ENCODE measurements at places on chromosomes 7 and 10. TPM values are rescaled to one million over a fixed set of nuclear protein-coding genes. Genes with fewer than 3 reads are reported as not detected.

DNA sequence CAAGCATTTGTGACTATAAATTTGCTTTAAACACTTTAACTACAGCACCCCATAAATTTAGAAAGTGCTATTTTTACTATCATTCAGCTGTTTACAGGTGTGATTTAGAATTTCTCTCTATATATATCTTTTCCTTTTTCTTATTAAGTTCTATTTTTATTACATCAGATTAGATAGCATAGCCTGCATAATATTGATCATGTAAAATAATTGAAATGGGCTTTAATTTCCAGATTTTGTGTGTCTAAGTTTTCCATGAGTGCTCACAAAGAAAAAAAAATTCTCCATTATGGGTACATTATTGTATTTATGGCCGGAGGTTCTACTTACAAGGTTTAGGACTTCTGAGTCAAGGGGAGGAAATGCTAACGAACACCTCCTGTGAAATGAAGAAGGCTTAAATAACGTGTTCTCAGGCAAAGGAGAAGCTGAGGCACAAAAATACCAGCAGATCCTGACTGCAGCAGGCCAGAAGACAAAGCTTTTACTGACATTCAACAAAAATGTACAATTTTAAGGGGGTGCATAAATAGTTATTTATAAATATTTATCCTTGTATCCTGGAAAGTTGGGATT lies 114.2 kb downstream of the RNF133 start:
- no peak for DNase-seq

DNA sequence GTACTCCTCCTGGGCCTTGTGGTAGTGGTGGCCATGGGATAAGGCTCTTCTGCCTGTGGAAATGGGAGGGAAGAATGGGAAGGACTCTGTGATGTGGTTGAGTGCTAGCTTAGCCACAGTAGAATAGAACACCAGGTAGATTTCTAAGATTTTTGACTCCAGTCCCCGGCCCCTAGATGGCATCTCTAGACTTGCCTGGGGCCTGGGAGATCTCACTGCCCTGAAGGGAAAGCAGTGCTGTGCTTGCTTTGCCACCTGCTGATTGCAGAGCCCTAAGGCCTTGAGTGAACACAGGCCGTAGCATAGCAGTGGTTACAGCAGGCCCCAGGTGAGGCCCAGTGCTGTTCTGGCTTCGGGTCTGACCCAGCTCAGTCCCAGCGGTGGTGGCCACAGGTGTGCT lies 252.0 kb downstream of the TCF7L2 start:
- DNase-seq = no peak

ABCC2 gene
- total RNA-seq = 0.99 TPM

DNA sequence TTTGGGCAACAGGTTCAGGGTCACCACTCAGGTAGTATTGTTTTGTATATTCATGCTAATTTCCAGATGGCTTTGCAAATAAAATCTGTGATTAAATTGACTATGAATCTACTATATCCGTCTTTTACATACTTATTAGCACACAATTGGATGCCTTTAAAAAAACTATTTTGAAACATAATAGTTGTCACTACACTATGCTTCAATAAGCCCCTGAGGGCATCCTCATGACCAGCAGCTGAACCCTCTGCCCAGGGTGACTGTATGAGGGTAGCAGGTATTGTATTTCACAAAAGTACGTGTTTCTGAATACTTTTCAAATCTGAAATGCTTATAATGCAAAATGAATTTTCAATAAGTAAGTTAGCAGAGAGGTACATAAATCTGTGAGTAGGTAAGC lies 97.3 kb downstream of the DNAH11 start:
- DNase-seq = no peak

DNA sequence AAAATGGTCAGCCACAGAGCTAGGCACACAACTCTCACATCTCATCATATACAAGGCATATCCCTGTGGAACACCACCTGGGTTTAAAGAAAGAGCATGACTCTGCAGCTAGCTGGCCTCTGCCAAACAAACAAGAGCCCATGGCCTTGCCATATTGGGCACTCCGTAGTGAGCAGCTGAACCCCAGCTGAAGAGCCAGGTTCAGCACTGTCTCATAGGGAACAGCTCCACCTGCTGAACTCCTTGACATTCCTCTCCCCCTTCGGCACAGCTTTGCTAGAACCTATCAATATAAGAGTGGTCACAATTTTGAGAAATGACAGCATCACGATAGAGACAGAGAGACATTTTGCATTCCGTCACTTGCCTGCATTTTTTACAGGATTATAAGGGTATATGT lies 20.0 kb downstream of the SORCS1 start:
- DNase-seq = no peak

DNA sequence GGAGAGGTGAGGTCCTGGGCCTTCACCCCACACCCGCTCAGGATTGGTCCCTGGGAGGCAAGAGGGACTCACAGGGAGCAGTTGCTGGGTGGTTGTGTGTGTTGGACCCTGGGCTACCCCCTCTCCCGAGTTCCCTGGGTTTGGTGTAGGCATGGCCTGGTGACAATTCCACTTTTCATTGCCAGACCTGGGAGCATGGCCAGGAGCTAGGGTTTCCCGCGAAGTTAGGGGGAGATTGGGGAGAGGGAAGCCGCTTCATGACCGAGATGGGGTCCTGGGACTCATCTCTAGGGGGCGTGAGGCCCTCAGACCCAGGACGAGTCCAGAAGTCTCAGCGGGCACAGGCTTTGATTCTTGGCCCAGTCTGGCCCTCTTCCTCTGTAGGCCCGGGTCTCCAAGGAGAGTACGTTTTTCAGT lies 606 bp downstream of the PALD1 start:
- DNase-seq = no peak

DNA sequence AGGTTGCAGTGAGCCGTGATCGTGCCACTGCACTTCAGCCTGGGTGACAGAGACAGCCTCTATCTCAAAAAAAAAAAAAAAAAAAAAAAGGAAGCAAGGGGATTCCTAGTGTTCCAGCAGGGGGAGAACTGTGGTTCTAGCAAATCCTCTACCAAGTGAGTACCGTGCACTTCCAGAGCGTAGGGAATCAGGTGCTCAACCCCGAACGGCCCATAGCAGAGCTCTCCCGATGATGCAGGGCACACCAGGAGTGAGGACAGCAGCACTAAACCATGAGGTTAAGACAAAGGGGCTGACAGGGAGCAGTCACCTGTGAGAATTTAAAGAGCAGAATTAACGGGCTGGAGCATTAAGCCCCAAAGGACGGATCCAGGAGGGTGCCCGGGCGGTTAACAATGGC lies 173.6 kb downstream of the PTPRN2 start:
- DNase-seq = no peak

- DNase-seq = no peak
Measured at GRCh38 chr10:70267161-70267933, 16.5 kb downstream of the NPFFR1 start.

- no peak for DNase-seq
Measured at GRCh38 chr10:80410122-80410521, 1.8 kb downstream of the PRXL2A start.

DNA sequence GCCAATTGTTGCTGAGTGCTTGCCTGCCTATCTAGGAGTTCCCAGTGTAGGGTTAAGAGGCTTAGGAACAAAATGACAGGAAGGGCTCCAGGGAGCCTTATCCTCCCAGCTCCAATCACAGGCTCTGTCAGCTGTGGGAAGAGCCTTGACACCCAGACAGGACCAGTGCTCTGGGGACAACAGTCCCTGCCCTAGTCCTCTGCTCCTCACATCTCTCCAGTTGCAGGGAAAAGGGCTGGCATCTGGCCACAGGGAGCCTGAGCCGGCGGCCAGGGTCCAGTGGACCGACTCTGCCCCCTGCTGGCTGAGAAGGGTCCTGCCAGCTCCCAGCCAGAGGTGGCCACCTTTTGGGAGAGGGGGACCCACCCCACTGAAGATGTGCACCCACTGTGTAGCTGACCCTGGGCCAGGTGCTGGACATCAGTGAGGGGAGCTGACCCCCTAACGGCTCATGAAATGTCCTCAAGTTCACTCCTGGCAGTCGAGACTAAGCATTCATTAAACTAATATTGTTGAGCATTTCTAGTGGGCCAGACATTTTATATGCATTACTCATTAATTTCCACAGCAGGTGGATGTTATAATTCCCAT lies 17.6 kb downstream of the DNAJB12 start:
- no peak for DNase-seq

GRCh38 chr10:29141761-29142160 lies 147.1 kb upstream of the LYZL1 start:
- peak; percentile 63 for DNase-seq

RBM20 gene
- total RNA-seq = 0.13 TPM

GRCh38 chr7:45601816-45602540 lies 27.8 kb downstream of the ADCY1 start:
- DNase-seq = no peak

CAV1 gene
- total RNA-seq = 1,552 TPM

GRCh38 chr7:6271060-6271658 lies 1.3 kb downstream of the CYTH3 start:
- peak; percentile 15 for DNase-seq

DNA sequence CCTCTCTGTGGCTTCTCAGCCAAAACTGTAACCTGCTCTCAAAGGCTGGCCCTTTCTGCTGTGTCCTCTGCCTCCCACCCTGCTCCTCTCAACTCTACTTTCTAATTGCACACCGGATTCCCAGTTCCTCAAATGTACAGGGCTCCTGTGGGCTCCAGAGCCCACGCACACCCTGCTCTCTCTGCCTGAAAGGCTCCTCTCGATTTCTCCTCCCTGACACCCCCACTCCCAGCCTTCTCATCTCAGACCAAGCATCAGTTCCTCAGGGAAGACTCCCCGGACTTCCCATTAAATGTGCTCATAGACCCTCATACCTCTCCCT lies 111.7 kb upstream of the STEAP1B start:
- no peak for DNase-seq

- no peak for DNase-seq
Measured at GRCh38 chr7:104127204-104127603, 80.6 kb downstream of the ORC5 start.

DNA sequence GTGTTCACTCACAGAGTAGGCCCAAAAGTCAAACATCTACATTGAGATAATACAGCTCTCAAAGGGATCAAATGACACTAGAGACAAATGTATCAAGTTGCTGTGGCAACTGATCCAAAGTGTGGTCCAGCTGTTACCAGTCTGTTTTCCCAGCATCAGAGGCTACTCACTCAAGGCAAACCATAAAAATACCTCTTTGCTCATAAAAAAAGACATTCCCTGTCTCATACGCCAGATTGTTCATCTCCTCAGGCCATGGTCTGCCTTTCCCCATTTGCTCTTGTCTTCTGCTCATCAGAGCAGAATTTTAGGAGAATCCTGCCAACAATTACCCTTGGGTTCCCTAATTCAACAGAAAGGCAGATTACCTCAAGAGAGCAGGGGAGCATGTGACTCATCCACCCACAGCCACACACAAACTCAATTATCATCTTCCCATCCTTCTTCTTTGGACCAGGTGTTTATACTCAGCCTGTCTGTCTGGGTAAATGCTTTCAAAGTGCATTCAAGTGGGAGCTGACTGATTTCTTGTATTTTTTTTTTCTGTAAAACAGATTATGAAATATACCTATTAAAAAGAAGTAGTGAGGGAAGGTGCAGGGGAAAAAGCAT lies 226.5 kb upstream of the HPS1 start:
- no peak for DNase-seq

- DNase-seq = no peak
Measured at GRCh38 chr7:115707258-115708012, 323.1 kb downstream of the TFEC start.

C10orf143 gene
- 0.14 TPM for total RNA-seq

DNA sequence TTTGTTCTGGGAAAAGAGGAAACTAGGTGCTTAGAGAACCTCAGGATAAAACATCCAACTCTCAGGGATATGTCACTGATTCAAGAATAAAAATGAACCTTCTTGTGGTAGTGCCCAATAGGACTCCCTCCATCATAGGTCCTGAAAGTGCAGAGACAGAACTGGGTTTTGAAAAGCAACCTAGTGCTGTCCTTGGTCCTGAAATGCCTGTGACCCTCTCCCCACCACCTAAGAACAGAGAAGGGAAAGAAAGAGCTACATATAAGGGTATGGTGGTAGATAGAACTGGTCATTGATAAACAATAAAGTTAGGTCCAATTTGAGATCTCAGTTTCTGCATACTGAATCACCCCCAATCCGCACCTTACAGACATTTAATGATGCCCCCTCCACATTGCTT lies 953.3 kb downstream of the XPNPEP1 start:
- no peak for DNase-seq

PILRA gene
- total RNA-seq = not detected

- DNase-seq = no peak
Measured at GRCh38 chr7:148256433-148256832, 334.1 kb upstream of the C7orf33 start.

GRCh38 chr10:52312942-52313255 lies 1.2 kb upstream of the DKK1 start:
- no peak for DNase-seq

- DNase-seq = no peak
Measured at GRCh38 chr7:55188590-55189138, 169.8 kb downstream of the EGFR start.

DNA sequence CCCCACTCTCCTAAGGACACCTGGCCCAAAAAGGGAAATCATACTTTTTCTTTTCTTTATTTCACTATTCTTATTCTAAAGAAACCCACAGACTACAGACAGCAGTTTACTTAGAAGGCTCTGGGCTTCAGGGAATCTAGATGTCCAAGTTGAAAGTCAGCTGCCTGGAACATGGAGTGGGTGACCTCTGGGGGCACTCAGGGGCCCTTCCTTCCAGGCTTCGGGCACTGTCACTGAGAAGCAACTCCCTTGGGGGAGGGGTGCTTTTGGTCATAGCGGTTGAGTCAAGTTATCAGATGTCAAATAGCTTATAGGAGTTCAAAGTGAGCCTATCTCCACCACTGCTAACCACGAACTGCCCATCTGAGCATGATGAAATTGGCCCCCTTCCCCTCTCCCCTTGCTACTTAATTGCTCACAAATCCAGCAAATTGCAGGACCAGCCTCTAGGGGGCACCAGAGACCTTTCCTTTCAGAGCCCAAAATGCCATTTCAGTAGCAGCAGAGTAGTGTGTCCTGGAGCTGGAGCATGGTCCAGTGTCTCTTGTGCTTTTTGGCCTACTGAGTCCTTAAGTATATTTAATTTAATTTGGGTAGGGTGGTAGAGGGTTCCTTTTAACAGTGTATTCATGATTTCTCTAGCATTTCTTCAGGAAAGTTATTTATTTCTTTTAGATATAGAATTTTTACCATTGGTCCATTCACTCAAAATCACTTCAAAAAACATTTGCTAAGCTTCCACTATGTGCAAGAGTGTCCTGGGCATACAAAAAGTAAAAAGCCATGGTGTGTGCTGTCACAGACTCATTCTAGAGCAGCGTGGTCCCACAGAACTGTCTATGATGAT lies 463.8 kb downstream of the KCNMA1 start:
- no peak for DNase-seq

DNA sequence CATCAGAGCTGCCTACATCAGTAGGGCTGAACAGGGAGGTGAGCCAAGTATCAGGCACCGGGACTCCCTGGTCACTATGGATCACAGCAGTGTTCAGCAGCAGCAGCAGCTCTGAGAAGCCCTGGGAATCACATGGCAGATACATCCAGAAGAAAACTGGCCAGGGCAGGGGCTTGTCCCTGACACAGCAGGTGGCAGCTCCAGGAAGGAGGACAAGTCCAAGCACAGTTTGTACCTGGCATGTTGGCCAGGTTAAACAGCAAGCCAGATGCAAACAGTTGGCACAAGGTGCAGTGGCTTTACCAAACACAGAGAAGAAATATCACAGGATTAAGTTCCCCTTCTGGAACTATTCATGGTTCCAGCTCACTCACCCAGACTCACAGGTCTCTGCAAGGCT lies 139.4 kb downstream of the KCNMA1 start:
- DNase-seq = no peak

ADCYAP1R1 gene
- 0.46 TPM for total RNA-seq

Measured in pulmonary artery endothelial cell (primary cell).